CD8-positive, alpha-beta memory T cell (primary cell): ENCODE measurements at places on chromosomes 16 and 17. TPM values are rescaled to one million over a fixed set of nuclear protein-coding genes. Genes with fewer than 3 reads are reported as not detected.

The RBBP6 gene
- 66.0 TPM for total RNA-seq

The ASPA gene
- total RNA-seq, result not detected

The EVPLL gene
- not detected for total RNA-seq

The CACNG3 gene
- not detected for total RNA-seq
